Prostate gland (tissue), 2 donors: ENCODE measurements at places on chromosomes 5 and 9. TPM values are rescaled to one million over a fixed set of nuclear protein-coding genes. Genes with fewer than 3 reads are reported as not detected.

GABRA6 gene
- 6.1 TPM for total RNA-seq

SPATA31E1 gene
- 0.68 TPM for total RNA-seq

HSPB3 gene
- 1.7 TPM for total RNA-seq

TAF1L gene
- total RNA-seq = not detected

GPR151 gene
- total RNA-seq = not detected

C5orf46 gene
- 0.59 TPM for total RNA-seq

C5orf52 gene
- 5.9 TPM for total RNA-seq

ENTPD2 gene
- 9.8 TPM for total RNA-seq

ABO gene
- 14.8 TPM for total RNA-seq

PAPPA gene
- total RNA-seq = 0.27 TPM

- no peaks in the 10 kb centered on the region for H3K4me1 ChIP-seq
- no peak overlapping the region for H3K4me3 ChIP-seq
- H3K27ac ChIP-seq = no peak overlapping the region
- no peaks in the 10 kb centered on the region for H3K36me3 ChIP-seq
These were observed 27.2 kb upstream of the TNFSF8 start for GRCh38 chr9:114957558-114957957.

DNA sequence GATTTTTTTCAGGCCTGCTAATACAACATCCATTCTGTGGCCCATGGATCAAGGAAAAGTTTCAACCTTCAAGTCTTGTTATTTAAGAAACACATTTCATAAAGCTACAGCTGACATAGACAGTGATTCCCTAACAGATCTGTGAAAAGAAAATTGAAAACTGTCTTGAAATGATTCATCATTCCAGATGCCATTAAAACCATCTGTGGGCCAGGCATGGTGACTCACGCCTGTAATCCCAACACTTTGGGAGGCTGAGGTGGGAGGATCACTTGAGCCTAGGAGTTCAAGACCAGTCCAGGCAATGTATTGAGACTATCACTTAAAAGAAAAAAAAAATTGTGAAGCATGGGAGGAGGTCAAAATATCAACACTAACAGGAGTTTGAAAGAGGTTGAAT is 6.0 kb downstream of the RAPGEF6 start:
- no peak for DNase-seq
- H3K27me3 ChIP-seq = no peaks in the 10 kb centered on the region
- no peak overlapping the region for H3K4me3 ChIP-seq
- H3K27ac ChIP-seq = no peak overlapping the region
- H3K4me1 ChIP-seq = peaks cover 3% of the 10 kb centered on the region

- H3K27me3 ChIP-seq = no peaks in the 10 kb centered on the region
- H3K4me3 ChIP-seq = no peak overlapping the region
- no peaks in the 10 kb centered on the region for H3K4me1 ChIP-seq
- no peak overlapping the region for H3K27ac ChIP-seq
These were observed 20.6 kb upstream of the CAST start for GRCh38 chr5:96641368-96642280.

- H3K4me3 ChIP-seq = no peak overlapping the region
- H3K36me3 ChIP-seq = no peaks in the 10 kb centered on the region
- H3K4me1 ChIP-seq = no peaks in the 10 kb centered on the region
- H3K27ac ChIP-seq = no peak overlapping the region
These were observed 41.8 kb upstream of the FAT2 start for GRCh38 chr5:151632941-151633340.

DNA sequence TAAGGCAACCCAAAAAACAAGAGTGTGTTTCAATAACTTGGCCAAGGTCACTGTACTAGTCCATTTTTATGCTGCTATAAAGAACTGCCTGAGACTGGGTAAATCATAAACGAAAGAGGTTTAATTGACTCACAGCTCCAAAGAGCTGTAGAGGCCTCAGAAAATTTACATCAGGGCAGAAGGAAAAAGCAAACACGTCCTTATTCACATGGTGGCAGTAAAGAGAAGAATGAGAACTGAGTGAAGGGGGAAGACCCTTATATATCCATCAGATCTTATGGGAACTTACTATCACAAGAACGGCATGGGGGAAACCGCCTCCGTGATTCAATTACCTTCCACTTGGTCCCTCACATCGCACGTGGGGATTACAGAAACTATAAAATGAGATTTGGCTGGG is 64.3 kb upstream of the CAMK4 start:
- no peaks in the 10 kb centered on the region for H3K4me1 ChIP-seq
- no peak overlapping the region for H3K4me3 ChIP-seq
- H3K27me3 ChIP-seq = no peaks in the 10 kb centered on the region
- no peaks in the 10 kb centered on the region for H3K36me3 ChIP-seq
- no peak overlapping the region for H3K27ac ChIP-seq
- no peak for DNase-seq

DNA sequence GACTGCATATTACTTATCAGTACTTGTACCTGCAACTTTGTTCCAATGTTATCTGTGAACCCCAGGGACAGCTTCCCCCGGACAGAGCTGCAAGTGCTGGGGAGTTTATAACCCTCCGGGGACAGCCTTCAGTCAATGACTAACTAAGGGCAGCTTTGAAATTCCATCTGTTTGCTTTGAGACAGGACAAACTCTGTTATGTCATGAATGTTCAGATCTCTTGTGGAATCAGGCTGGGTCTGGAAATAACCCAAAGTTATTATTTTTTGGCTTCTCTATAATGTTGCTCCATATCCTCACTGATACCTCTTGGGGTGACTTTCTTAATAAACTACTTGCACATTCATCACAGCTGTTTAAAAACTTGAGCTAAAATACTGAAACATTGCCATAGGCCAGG is 617.5 kb upstream of the TLE4 start:
- no peaks in the 10 kb centered on the region for H3K4me1 ChIP-seq
- H3K4me3 ChIP-seq = no peak overlapping the region
- no peaks in the 10 kb centered on the region for H3K36me3 ChIP-seq
- no peak overlapping the region for H3K27ac ChIP-seq
- DNase-seq = no peak

DNA sequence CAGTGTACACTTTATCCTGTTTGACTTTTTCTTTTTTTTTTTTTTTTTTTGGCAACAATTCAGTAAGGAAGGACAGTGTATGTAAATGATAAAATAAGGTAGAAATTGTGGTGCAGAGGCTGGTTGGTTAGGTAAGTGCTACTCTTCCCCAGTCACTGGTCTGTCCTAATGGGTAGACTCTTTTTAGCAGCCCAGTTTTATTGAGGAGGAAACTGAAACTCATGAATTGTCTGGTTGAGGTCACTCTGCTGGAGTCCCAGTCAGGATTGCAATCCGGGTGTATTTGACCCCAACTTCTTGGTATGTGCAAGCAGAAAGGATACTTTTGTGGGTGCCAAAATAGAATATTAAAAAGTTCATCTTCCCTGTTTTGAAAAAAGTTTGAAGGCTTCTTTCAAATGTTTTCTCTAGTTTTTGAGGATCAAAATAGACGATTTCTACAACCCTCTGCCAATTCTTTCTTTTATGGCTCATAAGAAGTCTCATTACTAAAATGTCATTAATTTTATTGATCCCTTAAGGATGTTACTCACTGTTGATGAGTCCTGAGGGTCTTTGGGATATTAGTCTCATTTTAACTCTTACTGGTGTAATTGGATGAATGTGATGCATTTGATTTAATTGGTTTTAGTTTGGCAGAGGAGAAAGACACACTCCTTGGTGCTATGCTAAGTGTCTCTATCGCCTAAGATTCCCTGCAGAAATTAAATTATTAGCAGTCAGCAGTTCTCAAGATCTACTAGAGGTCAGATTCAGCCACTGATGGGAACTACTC is 171.9 kb downstream of the KDM4C start:
- H3K27ac ChIP-seq = no peak overlapping the region
- no peak overlapping the region for H3K4me3 ChIP-seq
- H3K36me3 ChIP-seq = no peaks in the 10 kb centered on the region
- H3K27me3 ChIP-seq = no peaks in the 10 kb centered on the region
- no peak for DNase-seq
- no peaks in the 10 kb centered on the region for H3K4me1 ChIP-seq

GRCh38 chr5:108876451-108876850 is 128.8 kb downstream of the FER start:
- no peaks in the 10 kb centered on the region for H3K36me3 ChIP-seq
- no peaks in the 10 kb centered on the region for H3K4me1 ChIP-seq
- DNase-seq = no peak
- H3K27ac ChIP-seq = no peak overlapping the region
- no peaks in the 10 kb centered on the region for H3K27me3 ChIP-seq

DNA sequence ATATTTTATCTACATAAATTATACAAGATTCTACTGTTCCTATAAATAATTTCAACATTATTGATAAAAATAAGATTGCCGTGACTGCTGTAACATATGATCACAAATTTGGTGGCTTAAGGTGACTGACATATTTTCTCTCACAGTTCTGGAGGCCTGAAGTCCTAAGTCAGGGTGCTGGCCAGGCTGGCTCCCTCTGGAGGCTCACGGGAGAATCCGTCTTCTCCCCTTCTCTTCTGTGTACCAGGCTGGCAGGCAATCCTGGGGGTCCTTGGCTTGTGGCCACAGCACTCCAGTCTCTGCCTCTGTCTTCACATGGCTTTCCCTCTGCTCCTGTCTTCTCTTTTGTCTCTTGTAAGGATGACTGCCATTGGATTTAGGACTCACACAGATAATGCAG is 31.7 kb upstream of the IRX2 start:
- no peak overlapping the region for H3K27ac ChIP-seq
- H3K36me3 ChIP-seq = no peaks in the 10 kb centered on the region
- H3K4me1 ChIP-seq = no peaks in the 10 kb centered on the region
- DNase-seq = no peak
- no peak overlapping the region for H3K4me3 ChIP-seq

DNA sequence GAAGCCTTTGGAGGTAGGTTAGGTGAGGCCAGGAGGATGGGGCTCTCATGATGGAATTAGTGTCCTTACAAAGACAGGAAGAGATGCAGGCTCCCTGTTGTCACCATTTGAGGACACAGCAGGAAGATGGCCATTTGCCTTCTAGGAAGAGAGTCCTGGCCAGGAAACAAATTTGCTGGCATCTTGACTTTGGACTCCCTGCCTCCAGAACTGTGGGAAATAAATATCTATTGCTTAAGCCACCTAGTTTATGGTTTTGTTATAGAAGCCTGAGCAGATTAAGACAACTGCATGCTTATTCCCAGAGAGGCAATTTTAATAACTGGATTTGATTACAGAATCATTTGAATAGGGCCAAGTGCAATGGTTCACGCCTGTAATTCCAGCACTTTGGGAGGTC is 50.5 kb upstream of the EPB41L4B start:
- no peak overlapping the region for H3K27ac ChIP-seq
- H3K27me3 ChIP-seq = no peaks in the 10 kb centered on the region
- no peaks in the 10 kb centered on the region for H3K4me1 ChIP-seq
- no peaks in the 10 kb centered on the region for H3K36me3 ChIP-seq
